Mesenteric fat pad (tissue), 1 donor: ENCODE measurements at places on chromosomes 5 and 9. TPM values are rescaled to one million over a fixed set of nuclear protein-coding genes. Genes with fewer than 3 reads are reported as not detected.

DNA sequence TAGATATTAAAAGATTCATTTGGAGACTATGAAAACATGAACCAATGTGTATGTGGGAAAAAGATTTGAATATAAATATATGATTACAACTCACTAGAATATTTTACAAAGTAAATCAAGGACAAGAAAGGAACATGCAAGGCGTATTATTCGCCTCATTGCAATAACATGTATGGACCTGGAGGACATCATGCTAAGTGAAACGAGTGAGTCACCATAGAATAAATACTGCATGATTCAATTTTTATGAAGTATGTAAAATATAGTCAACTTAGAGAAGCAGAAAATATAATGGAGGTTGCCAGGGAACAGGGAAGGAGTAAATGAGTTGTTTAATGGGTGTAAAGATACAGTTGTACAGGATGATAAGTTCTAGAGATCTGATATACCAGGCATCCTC, 4.9 kb downstream of the TXNDC8 start:
- DNase-seq: no peak

- DNase-seq: no peak
These were observed 15.0 kb upstream of the LVRN start for GRCh38 chr5:115947260-115947659.

- DNase-seq: no peak
These were observed 21.9 kb upstream of the MED10 start for GRCh38 chr5:6399980-6400910.

The GLDC gene
- 0.19 TPM for total RNA-seq

- DNase-seq: no peak
These were observed 571.1 kb upstream of the ZNF608 start for GRCh38 chr5:125317536-125317995.

The STK32A gene
- 0.51 TPM for total RNA-seq

GRCh38 chr9:126462617-126463016, 136.0 kb downstream of the MVB12B start:
- DNase-seq: peak; percentile 73

GRCh38 chr9:128696923-128697707, 5.2 kb upstream of the PKN3 start:
- DNase-seq: peak; percentile 41

The PTGDS gene
- total RNA-seq: 249 TPM

DNA sequence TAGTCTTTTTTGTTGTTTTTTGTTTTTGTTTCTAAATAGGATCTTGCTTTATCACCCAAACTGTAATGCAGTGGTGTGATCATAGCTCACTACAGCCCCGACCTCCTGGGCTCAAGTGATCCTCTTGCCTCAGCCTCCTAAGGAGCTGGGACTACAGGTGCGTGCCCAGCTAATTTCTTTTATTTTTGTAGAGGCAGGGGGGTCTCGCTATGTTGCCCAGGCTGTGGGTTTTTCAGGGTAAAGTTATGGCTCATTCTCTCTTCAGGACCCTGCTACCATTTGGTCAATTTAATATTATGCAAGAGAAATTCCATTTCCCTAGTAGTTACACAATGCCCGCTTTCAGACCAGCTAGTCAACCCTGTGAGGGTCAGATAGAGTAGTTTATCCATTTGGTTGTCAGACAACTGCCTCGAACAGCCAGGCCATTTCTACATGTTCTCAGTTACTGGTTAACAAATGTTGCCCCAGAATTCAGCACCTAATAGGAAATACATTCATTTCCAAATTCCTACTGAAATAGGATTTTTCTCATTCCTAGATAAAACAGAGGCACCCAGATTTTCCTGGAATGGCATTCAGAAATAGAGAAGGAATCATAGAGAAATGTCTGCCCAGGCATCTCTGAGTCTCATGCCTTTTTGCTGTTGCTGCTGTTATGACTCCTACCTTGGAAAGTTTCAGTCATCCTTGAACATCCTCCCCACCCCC, 6.4 kb upstream of the GLIS3 start:
- DNase-seq: no peak

GRCh38 chr5:32030222-32030621, 143.9 kb downstream of the GOLPH3 start:
- no peak for DNase-seq

The SLC9A3 gene
- total RNA-seq: 1.1 TPM

The HTR1A gene
- not detected for total RNA-seq

- DNase-seq: no peak
These were observed 764.9 kb downstream of the DNAH5 start for GRCh38 chr5:13179407-13180087.

GRCh38 chr9:2085716-2086115, 70.6 kb downstream of the SMARCA2 start:
- DNase-seq: no peak

DNA sequence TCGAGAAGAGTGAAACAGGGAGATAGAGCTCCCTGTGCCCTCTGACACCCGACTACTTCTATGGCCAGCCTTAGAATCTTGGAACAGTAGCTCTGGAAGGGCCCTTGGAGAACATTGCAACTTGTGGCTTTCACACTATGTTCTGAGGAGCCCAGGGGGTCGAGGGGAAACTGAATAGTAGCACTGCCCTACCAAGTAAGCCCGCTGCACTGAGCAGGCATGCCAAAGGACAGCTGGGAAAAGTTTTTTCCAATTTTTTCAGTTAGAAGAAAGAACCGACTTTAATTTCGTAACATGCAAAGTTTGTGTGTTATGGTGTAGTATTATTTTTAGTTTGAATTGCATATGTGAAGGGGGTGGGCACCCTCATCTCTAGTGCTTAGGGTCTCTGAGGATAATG, 10.9 kb downstream of the SMIM3 start:
- no peak for DNase-seq

- no peak for DNase-seq
These were observed 128.3 kb downstream of the GPBP1 start for GRCh38 chr5:57302164-57302563.

The PRRX2 gene
- 8.5 TPM for total RNA-seq

GRCh38 chr5:146825033-146825432, 53.5 kb downstream of the PPP2R2B start:
- DNase-seq: no peak

- no peak for DNase-seq
These were observed 305.8 kb downstream of the TRIM32 start for GRCh38 chr9:116992865-116993264.

GRCh38 chr9:22446950-22447617, 460 bp downstream of the DMRTA1 start:
- DNase-seq: no peak

The PFN3 gene
- total RNA-seq: not detected

The CSF1R gene
- 58.6 TPM for total RNA-seq

GRCh38 chr5:163770625-163771024, 265.2 kb downstream of the MAT2B start:
- no peak for DNase-seq

DNA sequence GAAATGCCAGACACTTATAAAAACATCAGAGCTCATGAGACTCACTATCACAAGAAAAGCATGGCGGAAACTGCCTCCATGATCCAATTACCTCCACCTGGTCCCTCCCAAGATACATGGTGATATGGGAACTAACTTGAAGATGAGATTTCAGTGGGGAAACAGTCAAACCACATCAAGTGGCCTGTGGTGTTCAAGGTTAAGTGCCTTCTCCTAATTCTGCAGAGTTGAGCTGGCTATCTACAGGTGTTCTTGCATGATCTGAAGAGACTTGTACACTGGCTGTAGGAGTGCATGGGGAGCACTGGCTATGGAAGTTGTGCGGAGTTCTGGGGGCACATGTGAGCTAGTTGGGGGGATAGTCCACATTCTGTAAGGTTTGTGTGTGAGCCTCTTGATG, 34.0 kb upstream of the CKS2 start:
- DNase-seq: no peak

DNA sequence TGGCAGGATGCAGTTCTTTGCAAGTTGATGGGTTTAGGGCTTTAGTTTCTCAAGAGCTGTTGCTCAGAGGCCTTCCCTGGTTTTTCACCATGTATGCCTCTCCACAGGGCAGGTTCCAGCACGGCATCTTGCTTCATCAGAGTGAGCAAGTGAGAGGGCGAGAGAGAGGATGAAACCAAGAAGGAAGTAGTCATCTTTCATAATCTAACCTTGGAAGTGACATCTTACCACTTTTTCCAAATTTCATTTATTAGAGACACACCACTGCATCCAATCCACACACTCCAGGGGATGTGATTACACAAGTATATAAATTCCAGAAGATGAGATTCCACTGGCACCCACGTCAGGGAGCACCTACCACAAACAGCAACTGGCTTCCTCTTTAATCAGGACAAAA, 294.4 kb downstream of the MARCHF11 start:
- DNase-seq: no peak

- no peak for DNase-seq
These were observed 13.6 kb downstream of the PDE6A start for GRCh38 chr5:149930749-149931574.

The LTC4S gene
- total RNA-seq: 9.6 TPM

- DNase-seq: no peak
These were observed 26.3 kb downstream of the MSX2 start for GRCh38 chr5:174750711-174751110.

GRCh38 chr9:69363191-69363590, 38.2 kb downstream of the ENTREP1 start:
- no peak for DNase-seq

The CYLC2 gene
- total RNA-seq: not detected

DNA sequence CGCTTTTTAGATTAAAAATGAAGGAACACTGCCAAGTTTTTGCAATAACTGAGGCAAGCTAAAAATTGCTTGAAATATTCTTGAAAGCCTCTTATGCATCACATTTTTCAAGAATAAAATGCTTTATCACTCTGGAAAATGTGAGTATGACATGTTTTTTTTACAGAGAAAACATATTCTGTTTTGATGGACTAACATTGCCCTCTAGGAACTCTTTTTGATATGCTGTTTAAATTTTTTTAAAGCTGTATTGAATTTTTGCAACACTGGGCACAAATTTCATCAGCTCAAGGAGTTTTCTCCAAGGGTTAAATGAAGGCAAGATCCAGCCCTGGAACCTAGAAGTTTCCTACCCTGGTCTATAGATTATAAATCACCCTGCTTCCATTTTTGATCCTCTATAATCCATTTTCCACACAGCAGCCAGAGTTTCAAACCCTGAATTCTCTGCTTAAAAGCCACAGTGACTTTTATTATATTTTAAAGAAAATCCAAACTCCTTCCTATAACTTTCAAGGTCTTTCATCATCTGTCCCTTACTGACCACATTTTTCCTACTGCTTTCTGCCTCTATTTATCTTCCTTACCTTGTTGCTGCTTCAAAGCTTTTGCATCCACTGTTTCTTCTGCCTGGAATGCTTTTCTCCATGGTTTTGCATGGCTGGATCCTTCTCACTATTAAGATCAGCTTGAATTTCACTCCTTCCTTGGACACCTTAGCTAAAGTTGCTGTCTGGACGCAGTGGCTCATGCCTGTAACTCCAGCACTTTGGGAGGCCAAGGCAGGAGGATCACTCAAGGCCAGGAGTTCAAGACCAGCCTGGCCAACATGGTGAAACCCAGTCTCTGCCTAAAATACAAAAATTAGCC, 60.9 kb downstream of the IL31RA start:
- DNase-seq: no peak

- no peak for DNase-seq
These were observed 196 bp upstream of the GRM6 start for GRCh38 chr5:178995341-178995690.

GRCh38 chr5:63555874-63556273, 406.4 kb downstream of the HTR1A start:
- DNase-seq: no peak

DNA sequence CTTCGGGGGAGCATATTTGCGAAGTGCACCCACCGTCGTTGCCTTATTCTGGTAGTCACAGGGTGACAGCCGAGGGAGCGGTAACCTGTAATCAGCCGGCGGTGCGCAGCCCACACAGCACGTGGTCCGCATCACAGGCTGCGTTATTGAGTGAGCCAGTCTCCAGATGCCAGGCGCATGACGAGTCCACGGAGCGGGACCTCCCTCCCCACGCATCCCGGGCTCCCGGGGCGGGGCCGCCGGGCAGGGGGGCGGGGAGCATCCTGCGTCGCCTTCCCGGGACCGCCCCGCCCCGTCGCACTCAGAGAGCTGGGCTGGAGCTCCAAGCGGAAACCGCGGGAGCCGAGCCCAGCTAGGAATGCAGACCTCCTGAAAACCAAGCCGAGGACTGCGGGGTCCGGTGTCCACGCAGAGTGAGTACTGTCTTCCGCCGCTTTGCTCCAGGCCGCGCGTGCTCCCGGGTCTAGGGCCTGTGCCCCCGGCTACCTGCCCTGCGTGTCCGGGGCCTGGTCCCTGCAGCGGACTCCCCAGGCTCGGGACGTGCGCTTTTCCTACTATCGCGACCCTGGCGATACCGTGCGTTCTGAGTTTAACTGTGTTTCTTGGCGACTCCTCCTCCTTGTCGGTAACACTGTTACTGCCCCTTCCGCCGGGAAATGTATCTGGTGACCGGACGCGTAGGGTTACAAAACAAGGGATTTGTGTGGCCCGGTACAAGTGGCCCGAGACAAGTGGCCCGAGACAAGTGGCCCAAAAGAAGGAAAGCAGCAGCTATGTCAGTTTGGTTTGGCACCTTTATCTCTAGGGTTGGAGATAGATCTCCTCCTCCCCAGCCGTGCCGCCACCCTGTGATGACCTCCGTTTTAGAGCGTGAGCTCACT, 40.6 kb downstream of the CAST start:
- DNase-seq: peak; percentile 98

- no peak for DNase-seq
These were observed 294.3 kb downstream of the TLE1 start for GRCh38 chr9:81394881-81395675.

DNA sequence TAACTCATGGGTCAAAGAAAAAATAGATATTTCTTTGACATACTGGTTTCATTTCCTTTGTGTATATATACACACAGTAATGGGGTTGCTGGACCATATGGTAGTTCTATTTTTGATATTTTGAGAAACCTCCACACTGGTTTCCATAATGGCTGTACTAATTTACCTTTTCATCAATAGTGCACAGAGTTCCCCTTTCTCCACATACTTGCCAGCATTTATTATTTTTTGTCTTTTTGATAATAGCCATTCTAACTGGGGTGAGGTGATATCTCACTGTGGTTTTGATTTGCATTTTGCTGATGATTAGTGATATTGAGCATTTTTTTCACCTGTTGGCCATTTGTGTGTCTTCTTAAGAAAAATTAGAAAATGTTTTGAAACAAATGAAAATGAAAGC, 78.4 kb upstream of the CKMT2 start:
- DNase-seq: no peak

The CAMK2A gene
- not detected for total RNA-seq

- DNase-seq: peak; percentile 91
These were observed 1.0 kb downstream of the TLE4 start for GRCh38 chr9:79572608-79573411.

The LRRC19 gene
- not detected for total RNA-seq

GRCh38 chr5:3058942-3059341, 307.5 kb upstream of the IRX2 start:
- DNase-seq: no peak

The LRRTM2 gene
- 1.3 TPM for total RNA-seq

The PCDHAC2 gene
- 1.1 TPM for total RNA-seq

The CCL21 gene
- 18.0 TPM for total RNA-seq

GRCh38 chr5:87243161-87243844, 24.4 kb upstream of the RASA1 start:
- DNase-seq: no peak
